ENCODE measurements at places on chromosomes 3 and 15. TPM values are rescaled to one million over a fixed set of nuclear protein-coding genes. Genes with fewer than 3 reads are reported as not detected.

HIGD2B gene
- total RNA-seq: not detected

GRCh38 chr3:130991126-130991525 lies 35.5 kb downstream of the ASTE1 start:
- no peak for DNase-seq

CD96 gene
- total RNA-seq: 2.1 TPM

EIF4E3 gene
- 31.2 TPM for total RNA-seq

- DNase-seq: no peak
Observed at GRCh38 chr3:147649475-147649874, 240.3 kb downstream of the ZIC1 start.

GRCh38 chr15:70703096-70703878 lies 60.1 kb downstream of the UACA start:
- no peak for DNase-seq

GRCh38 chr3:73379465-73379864 lies 245.3 kb downstream of the PDZRN3 start:
- no peak for DNase-seq

DNA sequence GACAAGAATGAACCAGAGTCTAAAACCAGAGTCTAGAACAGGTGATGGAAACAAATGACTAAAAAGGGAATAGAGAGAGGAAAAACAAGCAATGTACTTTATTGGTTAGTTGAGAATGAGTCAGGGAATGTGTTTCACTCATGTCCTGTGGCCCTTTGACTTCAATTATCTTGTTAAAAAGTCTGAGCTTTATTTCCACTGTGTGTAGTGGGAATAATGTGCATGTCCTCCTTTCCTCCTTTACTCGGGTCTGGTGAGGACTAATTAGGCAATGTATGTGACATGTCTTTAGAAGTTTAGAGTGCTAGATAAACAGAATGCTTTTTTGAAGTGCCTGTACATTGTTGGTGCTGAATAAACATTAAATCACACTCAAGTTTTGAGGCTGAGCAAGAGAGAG lies 21.3 kb downstream of the LSAMP start:
- DNase-seq: no peak

- DNase-seq: no peak
Observed at GRCh38 chr15:34011481-34011880, 27.5 kb downstream of the AVEN start.

- no peak for DNase-seq
Observed at GRCh38 chr3:9398700-9399336, 1.4 kb downstream of the SETD5 start.

HESX1 gene
- total RNA-seq: not detected
